Liver (tissue), 10 donors: ENCODE measurements at places on chromosomes 2 and 18. TPM values are rescaled to one million over a fixed set of nuclear protein-coding genes. Genes with fewer than 3 reads are reported as not detected.

GRCh38 chr2:6846967-6847681, 18.6 kb downstream of the CMPK2 start:
- peaks cover 45% of the 10 kb centered on the region for H3K36me3 ChIP-seq
- H3K4me3 ChIP-seq, result no peak overlapping the region
- H3K27ac ChIP-seq, result no peak overlapping the region
- no peaks in the 10 kb centered on the region for H3K4me1 ChIP-seq
- no peaks in the 10 kb centered on the region for H3K27me3 ChIP-seq

DNA sequence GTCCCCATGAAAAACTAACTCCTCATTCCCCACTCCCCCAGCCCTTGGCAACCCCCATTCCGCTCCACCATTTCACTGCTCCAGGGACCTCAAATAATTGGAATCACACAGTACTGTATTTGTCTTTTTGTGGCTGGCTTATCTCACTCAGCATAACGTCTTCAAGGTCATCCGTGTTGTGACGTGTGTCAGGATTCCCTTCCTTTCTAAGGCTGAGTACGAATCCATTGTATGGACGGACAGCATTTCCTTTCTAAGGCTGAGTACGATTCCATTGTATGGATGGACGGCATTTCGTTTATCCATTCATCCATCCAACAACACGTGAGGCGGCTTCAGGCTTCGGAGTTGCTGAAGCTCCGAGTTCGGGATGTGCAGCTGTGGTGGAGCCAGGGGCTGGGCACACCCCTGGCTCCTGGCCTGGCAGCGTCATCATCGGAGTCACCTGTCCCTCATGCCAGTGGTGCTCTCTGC, 1.2 kb upstream of the ASB1 start:
- no peak overlapping the region for H3K4me3 ChIP-seq
- no peak overlapping the region for H3K27ac ChIP-seq
- no peaks in the 10 kb centered on the region for H3K27me3 ChIP-seq
- H3K4me1 ChIP-seq, result peaks cover 17% of the 10 kb centered on the region

DNA sequence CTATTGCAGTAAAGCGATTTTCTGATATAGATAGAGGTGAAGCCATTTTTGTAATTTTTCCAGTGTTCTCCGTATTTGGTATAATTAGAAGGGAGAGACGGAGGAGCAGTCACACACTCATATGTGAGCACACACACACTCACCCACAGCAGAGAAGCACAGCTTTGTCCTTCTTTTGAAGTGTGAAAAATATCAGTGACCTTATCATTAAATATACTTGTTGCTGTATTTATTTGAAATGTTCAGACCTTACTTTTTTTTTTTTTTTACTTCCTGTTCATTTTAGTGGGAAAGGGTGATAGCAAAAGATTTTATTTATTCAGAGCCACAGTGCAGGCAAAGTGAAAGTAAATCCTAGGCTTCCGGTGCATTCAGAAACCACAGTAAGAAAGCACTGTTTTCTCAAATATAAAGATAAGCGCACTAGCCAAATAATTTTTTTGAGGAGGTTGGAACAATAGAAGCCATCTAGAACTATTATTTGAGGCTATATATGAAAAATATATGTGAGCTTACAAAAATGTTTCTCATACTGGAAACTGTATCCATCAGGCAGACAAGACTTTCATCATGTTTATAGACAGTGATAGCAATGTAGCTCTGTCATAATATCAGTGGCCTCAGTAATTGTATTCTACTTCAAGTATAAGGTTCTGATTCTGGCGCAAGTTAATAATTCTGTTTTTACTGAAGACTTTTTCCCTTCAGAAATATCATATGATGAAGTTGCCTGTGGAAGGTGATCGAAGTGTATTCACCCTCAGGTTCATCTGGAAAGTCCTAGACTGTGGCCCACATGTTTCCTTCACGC, 37.2 kb downstream of the TSHZ1 start:
- H3K4me3 ChIP-seq, result peak overlapping the region; percentile 45
- no peaks in the 10 kb centered on the region for H3K27me3 ChIP-seq
- peak overlapping the region; percentile 81 for H3K27ac ChIP-seq
- H3K36me3 ChIP-seq, result no peaks in the 10 kb centered on the region
- DNase-seq, result no peak

GRCh38 chr2:49224426-49225010, 70.2 kb upstream of the FSHR start:
- no peaks in the 10 kb centered on the region for H3K4me1 ChIP-seq
- H3K4me3 ChIP-seq, result no peak overlapping the region
- no peaks in the 10 kb centered on the region for H3K36me3 ChIP-seq
- H3K27ac ChIP-seq, result no peak overlapping the region
- no peaks in the 10 kb centered on the region for H3K27me3 ChIP-seq

- peaks cover 4% of the 10 kb centered on the region for H3K4me1 ChIP-seq
- no peak overlapping the region for H3K4me3 ChIP-seq
- DNase-seq, result peak; percentile 53
- no peaks in the 10 kb centered on the region for H3K27me3 ChIP-seq
- H3K36me3 ChIP-seq, result no peaks in the 10 kb centered on the region
Observed at GRCh38 chr18:5998166-5998881, 103.0 kb upstream of the TMEM200C start.

GRCh38 chr2:175571078-175571653, 389.7 kb upstream of the ATP5MC3 start:
- no peaks in the 10 kb centered on the region for H3K27me3 ChIP-seq
- DNase-seq, result no peak
- no peak overlapping the region for H3K27ac ChIP-seq
- peaks cover 3% of the 10 kb centered on the region for H3K4me1 ChIP-seq
- no peaks in the 10 kb centered on the region for H3K36me3 ChIP-seq

GRCh38 chr2:238055841-238056240, 5.0 kb upstream of the SCLY start:
- H3K4me1 ChIP-seq, result peaks cover 4% of the 10 kb centered on the region
- H3K36me3 ChIP-seq, result no peaks in the 10 kb centered on the region
- DNase-seq, result no peak
- no peak overlapping the region for H3K4me3 ChIP-seq
- H3K27ac ChIP-seq, result no peak overlapping the region

DNA sequence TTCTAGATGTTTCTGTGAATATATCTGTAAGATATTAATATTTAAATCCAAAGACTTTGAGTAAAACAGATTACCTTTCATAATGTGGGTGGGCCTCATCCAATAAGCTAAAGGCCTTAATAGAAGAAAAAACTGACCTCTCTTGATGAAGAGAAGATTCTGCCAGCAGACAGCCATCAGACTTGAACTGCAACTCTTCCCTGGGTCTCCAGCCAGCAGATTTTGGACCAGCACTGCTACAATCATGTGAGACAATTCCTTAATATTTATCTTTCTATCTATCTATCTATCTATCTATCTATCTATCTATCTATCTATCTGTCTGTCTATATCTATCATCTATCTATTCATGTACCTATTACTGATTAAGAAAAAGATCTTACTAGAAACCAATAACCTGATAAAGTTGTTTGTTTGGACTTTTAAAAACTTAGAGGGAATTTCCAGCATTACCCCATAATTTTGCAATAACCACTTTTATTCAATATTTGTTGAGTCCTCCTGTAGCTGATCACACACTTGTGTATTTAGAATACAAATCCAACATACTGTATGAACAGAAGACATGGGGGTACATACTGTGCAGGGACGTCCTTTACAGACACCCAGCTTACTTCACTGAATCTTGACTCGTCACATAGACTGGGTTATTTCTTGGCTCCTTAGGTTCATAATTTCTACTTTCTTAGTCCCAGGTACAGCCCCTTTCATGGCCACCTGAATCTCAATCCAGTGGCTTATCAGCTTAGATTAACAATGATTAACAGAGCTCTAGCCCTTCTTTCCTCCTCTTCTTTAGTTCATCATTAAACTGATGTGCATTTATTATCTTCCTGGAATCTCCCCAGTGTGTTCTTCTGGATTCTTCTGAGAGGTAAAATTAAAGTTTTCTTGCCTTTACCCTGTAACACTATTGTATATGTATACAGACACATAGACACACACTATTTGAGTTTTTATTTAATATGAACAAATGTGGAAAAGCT, 27.2 kb upstream of the STAT4 start:
- H3K27ac ChIP-seq, result peak overlapping the region; percentile 73
- H3K4me3 ChIP-seq, result peak overlapping the region; percentile 12
- DNase-seq, result no peak
- H3K36me3 ChIP-seq, result no peaks in the 10 kb centered on the region

DNA sequence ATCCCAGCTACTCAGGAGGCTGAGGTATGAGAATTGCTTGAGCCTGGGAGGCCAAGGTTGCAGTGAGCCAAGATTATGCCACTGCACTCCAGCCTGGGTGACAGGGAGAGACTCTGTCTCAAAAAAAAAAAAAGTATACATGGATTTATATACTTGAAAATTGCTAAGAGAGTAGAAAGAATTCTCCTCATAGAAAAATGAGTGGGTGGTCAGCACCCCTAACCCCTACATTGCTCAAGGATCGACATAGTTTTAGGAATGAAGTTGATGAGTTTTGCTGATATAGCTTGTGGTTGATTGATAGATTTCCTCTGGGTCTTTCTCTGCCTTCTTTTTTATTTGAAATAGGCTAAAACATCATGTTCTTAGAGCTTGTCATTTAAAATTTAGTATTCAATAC, 58.9 kb downstream of the EML4 start:
- DNase-seq, result no peak
- no peak overlapping the region for H3K27ac ChIP-seq
- no peak overlapping the region for H3K4me3 ChIP-seq
- no peaks in the 10 kb centered on the region for H3K27me3 ChIP-seq

DNA sequence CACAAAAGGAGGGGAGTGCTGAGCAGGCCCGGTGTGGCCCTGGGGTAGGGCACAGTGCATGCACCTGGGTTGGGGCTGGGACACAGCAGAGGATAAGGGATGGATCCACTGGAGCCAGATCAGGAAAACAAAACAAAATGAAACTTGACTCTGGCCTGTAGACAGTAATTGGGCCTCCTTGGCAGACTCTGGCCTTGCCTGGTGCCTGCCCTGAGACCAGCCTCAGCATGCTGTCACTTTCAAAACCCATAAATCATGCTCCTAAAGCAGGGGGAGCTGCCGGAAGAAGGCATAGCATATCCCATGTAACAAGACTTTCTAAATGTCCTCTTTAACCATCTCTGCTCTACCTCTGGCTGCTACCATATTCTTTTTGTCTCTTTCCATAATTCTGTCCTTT, 61.1 kb upstream of the IGFBP5 start:
- H3K27me3 ChIP-seq, result no peaks in the 10 kb centered on the region
- H3K4me3 ChIP-seq, result no peak overlapping the region
- H3K36me3 ChIP-seq, result no peaks in the 10 kb centered on the region
- H3K4me1 ChIP-seq, result no peaks in the 10 kb centered on the region

Gene MGAT5
- polyA plus RNA-seq, result 3.5 TPM

Gene TTL
- polyA plus RNA-seq, result 7.0 TPM

Gene CNGA3
- polyA plus RNA-seq, result not detected
